ENCODE measurements at places on chromosomes 11 and 22.

- no peak for DNase-seq
Observed at GRCh38 chr11:93958991-93959390, 62.2 kb upstream of the HEPHL1 start.

GRCh38 chr11:127056338-127056971 lies 55.9 kb upstream of the KIRREL3 start:
- no peak for DNase-seq

- peak; percentile 73 for DNase-seq
Observed at GRCh38 chr11:119323532-119324033, 6.7 kb upstream of the MCAM start.

GRCh38 chr11:62560566-62561103 lies 13.1 kb downstream of the EEF1G start:
- DNase-seq: peak; percentile 95

- no peak for DNase-seq
Observed at GRCh38 chr11:36160091-36160490, 129.1 kb downstream of the COMMD9 start.

All from RWPE1 (cell line).